ENCODE measurements at places on chromosomes 7 and 10. TPM values are rescaled to one million over a fixed set of nuclear protein-coding genes. Genes with fewer than 3 reads are reported as not detected.

The LAMB4 gene
- 0.83 TPM for total RNA-seq

The RARRES2 gene
- 143 TPM for total RNA-seq

The NXPH1 gene
- 0.95 TPM for total RNA-seq

GRCh38 chr7:41098402-41098801 is 604.5 kb downstream of the INHBA start:
- no peak for DNase-seq

DNA sequence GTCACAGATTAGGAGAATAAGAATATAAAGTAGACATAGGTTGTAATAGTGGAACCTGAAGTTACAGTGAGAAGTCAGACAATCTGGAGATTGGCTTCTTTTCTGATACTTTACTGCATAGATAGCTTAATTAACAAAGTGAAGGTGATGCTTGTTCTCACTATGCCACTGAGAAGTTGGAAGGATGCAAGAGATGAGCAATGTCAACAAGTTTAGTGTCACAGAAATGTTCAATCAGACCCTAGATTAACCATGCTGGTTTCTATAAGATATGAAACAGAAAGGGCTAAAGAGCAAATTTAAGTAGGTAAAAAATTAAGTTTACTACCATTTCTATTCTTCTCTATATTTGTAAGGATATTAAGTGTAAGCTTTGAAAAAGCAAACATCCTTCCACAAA is 838.6 kb upstream of the SORCS1 start:
- no peak for DNase-seq

The HOXA11 gene
- not detected for total RNA-seq

GRCh38 chr10:10642189-10642588 is 375.5 kb upstream of the CELF2 start:
- DNase-seq: no peak

- DNase-seq: no peak
Measured at GRCh38 chr7:101581891-101582290, 47.2 kb downstream of the MYL10 start.

DNA sequence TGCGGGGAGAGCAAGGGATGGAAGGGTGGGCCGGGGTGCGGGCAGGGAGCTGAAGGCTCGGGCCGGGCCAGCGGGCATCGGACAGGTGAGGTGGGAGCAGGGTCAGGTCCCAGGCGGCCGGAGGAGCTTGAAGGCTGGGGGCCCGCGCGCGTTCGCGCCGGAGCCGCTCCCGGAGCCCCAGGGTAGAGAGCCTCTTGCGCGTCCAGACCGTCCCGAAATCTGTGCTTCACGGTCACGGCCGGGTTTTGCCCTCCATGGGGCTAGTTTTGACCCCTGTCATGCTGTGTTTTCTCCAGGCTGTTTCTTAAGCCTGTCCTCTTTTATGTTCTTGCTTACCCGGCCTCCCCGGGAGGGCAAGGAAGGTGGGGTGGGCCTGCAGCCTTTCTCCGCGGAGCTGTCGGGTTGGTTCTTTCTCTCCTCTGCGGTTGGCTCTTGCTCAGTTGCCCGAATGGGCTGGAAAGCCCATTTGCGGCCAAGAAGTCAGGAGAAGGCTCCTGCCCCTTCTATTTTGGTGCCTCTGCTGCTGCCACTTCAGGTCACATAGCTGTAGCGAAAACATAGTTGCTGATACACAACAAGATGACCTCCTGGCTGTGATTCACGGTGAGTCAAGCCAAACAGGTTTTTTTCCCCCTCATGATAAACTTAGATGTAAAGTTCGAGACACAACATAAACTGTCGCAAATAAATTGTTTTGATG is 650 bp downstream of the UBE2D1 start:
- DNase-seq: no peak

- DNase-seq: peak; percentile 64
Measured at GRCh38 chr10:22823109-22823508, 104.7 kb upstream of the ARMC3 start.

The SKIDA1 gene
- total RNA-seq: 1.2 TPM

The NRAP gene
- total RNA-seq: not detected

The SFRP4 gene
- 0.43 TPM for total RNA-seq

The PDCD4 gene
- 150 TPM for total RNA-seq

The LRRTM3 gene
- not detected for total RNA-seq

DNA sequence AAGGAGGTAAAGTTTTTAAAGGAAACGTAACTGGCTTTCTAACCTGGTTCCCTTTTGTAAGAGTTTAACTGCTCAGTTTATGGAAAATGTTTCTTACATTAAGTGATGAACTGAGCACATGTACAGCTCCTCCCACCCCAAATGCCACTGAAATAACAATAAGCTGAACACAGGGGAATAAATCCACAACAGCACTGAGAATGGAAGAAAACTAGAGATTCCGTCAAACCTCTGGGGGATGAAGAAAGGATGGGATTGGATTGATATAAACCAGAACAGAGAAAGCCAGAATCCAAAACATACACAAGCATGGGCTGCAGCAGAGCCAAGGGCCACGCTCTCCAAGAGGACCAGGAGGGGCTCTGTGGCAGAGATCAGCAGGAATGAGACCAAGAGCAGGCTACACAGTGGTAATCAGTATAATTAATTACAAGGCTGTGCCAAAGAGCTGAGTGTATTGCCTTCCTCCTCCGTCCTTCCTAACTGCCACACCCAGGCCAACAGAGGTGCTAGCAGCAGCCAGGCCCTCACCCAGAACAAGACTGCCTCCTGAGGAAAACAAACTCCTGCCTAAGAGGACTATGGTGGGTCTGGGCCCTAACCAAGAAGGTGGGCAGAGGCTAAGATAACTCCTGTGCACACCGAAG is 73.9 kb downstream of the KIAA1549 start:
- DNase-seq: no peak

DNA sequence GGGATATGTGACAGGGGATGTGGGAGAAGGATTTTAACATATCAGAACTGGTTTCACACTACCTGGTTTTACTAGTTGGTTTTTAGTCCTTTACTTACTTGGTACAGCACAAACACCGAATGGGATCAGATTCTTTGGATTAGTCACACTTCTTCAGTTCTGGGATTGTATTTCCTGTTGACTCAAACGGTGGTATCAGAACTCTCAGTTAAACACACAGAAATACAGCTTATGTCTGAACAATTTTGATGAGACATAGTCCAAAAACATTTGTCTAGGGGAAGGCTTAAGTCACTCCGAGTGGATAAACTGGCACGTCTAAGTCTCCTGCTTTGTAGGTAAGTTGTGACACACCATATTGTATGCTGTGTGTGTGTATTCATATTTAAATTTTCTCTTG is 480.5 kb downstream of the PHTF2 start:
- no peak for DNase-seq

The ZNF727 gene
- 4.0 TPM for total RNA-seq

GRCh38 chr7:123977081-123977480 is 52.0 kb downstream of the SPAM1 start:
- no peak for DNase-seq
